ENCODE measurements at places on chromosomes 11 and 22. TPM values are rescaled to one million over a fixed set of nuclear protein-coding genes. Genes with fewer than 3 reads are reported as not detected.

The PATE2 gene
- total RNA-seq = not detected

GRCh38 chr11:116986521-116987105 is 111.6 kb downstream of the SIK3 start:
- DNase-seq = peak; percentile 11

The MMP27 gene
- not detected for total RNA-seq

DNA sequence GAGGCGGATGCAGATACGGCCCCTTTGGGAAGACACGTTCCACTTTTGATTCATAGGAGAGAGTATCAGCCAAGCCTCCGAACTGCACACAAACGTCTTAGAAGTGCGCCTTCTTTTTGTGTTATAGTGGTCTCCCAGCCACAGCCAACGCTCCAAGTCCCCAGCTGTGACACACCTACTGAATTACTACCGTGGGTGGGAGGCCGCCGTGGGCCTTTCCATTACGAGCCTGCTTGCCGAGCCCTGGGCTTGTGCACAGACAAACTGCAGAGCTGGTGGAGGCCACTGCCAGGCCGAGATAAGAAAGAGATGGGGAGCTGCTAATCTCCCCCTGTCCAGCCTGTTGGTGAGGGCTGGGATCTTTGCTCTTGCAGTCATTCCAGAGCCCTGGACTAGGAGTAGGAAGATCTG is 761 bp downstream of the HMBS start:
- DNase-seq = no peak

GRCh38 chr22:38416621-38417251 is 38.3 kb downstream of the KCNJ4 start:
- DNase-seq = no peak

GRCh38 chr11:81579339-81579738 is 1154.3 kb downstream of the FAM181B start:
- DNase-seq = no peak

GRCh38 chr11:121029813-121030445 is 6.0 kb downstream of the TBCEL start:
- no peak for DNase-seq

GRCh38 chr11:85052636-85053035 is 574.5 kb downstream of the DLG2 start:
- DNase-seq = no peak

The LDHA gene
- total RNA-seq = 1,608 TPM

The MRGPRX3 gene
- not detected for total RNA-seq

DNA sequence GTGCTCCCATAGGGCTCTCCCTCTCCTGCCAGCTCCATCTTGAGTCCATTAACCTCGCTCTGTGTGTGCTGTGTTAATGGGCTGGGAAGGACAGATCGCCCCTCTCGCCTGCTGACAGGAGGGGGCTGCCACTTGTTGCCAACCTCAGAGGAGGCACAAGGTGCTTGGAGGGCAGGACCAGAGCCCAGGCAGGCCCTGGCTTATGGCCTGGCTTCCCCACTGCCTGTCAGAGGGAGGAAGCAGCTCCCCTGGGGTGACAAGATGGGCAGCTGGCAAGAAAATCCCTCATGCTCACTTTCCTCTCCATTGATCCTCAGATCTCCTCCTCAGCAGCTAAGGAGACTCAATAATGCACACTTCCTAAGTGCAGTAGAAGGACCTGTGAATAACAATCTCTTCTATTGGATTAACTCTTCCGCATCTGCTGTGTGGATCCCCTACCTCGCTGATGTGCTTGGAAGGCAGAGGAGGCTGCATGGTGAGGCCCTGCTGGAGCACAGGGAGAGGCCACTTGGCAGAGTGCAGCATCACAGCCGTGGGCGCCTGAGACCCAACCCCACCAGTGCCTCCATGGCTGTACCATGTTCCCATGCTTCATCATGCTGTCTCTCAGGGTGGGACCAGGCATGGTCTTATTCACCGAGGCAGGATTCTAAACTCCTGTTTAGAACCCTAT is 70.3 kb downstream of the TRIM29 start:
- DNase-seq = no peak

DNA sequence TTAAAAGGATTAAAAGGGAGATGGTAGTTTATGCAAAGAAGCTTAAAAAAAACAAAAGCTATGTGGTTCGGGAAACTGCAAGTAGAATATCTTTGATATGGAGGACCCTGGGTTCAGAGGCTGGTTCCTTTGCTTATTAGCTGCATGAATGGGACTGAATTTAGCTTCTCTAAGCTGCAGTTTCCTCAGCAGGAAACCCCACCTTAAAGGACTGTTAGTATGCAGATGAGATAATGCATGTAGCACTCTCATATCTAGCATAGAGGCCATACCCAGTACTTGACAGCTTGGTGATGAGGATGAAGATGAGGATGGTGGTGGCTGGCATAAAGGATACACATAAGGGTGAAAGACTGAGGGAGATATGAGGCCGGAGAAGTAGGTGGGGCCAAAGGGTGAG is 134.6 kb downstream of the RRAS2 start:
- no peak for DNase-seq

GRCh38 chr11:32630844-32631243 is 47.2 kb downstream of the EIF3M start:
- DNase-seq = no peak

DNA sequence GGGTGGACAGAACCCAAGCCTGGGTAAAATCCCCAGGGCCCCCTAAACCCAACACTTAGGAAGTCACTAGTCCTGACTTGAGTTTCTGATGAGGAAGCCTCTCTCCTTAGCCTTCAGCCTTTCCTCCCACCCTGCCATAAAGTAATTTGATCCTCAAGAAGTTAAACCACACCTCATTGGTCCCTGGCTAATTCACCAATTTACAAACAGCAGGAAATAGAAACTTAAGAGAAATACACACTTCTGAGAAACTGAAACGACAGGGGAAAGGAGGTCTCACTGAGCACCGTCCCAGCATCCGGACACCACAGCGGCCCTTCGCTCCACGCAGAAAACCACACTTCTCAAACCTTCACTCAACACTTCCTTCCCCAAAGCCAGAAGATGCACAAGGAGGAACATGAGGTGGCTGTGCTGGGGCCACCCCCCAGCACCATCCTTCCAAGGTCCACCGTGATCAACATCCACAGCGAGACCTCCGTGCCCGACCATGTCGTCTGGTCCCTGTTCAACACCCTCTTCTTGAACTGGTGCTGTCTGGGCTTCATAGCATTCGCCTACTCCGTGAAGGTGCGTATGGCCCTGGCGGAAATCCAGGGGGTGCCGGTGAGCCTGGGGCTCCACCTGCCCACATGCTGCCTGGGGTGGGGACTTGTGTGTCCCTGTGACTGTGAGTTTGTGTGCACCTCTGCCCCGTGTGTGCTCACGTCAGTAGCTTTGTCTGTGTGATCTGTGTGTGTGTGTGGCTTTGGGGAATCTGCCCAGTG is at the start of gene IFITM1:
Gene IFITM1 (plus strand): TSS at position 254 of the 767 bp plus-strand sequence. CDS start 131 bp downstream, at position 385.
- peak; percentile 83 for DNase-seq

DNA sequence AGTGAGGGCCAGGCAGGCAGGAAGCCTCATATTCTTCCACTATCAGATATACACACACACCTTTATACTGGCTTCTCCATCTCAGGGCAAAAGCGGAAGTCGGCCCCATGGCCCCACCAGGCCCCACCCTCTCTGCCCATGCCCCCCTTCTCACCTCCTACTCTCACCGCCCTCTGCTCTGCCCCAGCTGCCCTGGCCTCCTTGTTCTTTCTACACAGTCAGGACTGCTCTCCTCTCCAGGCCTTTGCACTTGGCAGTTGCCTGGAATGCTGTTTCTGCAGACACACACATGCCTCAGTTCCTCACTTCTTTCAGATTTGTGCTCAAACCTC is 25.3 kb downstream of the OTOG start:
- no peak for DNase-seq

The LRRC74B gene
- not detected for total RNA-seq

DNA sequence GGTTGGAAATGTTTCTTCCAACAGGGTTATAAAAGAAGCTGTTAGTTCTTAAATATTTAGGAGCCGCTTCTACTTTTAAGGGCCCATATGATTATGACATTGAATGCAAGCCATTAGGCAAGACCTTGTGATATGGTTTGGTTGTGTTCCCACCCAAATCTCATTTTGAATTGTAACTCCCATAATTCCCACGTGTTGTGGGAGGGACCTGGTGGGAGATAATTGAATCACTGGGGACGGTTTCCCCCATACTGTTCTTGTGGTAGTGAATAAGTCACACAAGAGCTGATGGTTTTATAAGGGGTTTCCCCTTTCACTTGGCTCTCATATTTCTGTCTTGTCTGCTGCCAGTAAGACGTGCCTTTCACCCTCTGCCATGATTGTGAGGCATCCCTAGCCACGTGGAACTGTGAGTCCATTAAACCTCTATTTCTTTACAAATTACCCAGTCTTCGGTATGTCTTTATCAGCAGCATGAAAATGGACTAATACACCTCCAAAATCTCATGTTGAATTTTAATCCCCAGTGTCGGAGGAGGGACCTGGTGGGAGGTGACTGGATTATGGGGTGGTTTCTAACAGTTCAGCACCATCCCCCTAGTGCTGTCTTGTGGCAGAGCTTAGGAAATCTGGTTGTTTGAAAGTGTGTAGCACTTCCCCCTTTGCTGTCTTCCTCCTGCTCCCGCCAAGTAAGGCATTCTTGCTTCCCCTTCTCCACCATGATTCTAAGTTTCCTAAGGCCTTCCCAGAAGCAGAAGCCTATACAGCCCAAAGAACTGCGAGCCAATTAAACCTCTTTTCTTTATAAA is 4.3 kb downstream of the CD59 start:
- DNase-seq = no peak

Measured in H4 (cell line).